ENCODE measurements at places on chromosomes 5 and 9.

DNA sequence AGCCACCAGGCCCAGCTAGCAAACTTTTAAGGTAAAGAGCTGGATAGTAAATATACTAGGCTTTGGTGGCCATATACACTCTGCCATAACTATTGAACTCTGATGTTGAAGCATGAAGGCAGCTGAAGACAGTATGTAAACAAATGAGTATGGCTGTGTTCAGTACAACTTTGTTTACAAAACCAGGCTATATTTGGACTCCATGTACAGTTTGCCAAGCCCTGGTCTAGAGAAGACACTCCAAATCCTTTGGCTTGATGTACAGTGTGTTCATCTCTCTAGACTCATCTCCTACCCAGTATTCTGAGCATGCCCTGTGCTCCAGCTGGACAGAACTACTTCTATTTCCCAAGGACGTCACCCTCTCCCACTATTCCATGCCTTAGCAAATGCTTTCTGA lies 54.3 kb upstream of the MEGF10 start:
- DNase-seq = no peak

GRCh38 chr5:149870232-149870631 lies 74.4 kb downstream of the PDE6A start:
- DNase-seq = no peak

DNA sequence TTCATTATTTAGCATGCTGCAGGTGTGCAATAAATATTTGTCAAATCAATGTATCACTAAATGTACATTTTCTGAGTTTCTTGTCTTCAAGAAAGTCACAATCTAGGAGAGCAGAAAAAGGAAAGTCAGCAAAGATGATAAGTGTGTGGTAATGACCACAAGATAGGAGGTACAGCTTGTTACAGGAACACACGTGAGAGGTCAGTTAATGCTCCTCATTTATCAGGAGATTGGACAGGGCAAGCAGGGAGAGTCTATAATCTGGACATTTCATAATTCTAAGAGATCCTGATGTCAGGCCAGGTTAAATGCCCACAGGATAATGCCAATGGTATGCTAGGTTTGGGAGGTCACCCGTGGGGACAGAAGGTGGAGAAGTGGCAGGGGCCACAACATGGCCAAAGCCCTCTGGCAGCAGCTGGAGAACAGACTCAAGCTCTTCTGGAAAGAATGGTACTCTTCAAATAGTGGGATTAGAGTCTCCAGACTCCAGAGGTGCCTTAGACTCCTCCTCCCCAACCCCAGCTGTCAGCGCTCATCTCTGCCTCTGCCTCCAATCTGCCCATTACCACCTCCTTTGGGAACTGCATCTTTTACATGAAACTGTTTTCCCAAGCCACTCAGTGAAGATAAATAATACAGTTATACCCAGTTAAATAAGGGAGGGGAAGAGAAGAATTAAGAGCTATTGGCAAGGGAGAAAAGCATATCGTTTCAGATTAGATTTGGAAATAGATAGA lies 114.3 kb downstream of the ASTN2 start:
- no peak for DNase-seq

- no peak for DNase-seq
Measured at GRCh38 chr9:89352874-89353649, 34.8 kb downstream of the SECISBP2 start.

GRCh38 chr9:83013867-83014605 lies 48.9 kb downstream of the RASEF start:
- no peak for DNase-seq

- DNase-seq = no peak
Measured at GRCh38 chr5:124438903-124439281, 307.5 kb downstream of the ZNF608 start.

- DNase-seq = no peak
Measured at GRCh38 chr9:94945197-94946144, 219.0 kb downstream of the AOPEP start.

DNA sequence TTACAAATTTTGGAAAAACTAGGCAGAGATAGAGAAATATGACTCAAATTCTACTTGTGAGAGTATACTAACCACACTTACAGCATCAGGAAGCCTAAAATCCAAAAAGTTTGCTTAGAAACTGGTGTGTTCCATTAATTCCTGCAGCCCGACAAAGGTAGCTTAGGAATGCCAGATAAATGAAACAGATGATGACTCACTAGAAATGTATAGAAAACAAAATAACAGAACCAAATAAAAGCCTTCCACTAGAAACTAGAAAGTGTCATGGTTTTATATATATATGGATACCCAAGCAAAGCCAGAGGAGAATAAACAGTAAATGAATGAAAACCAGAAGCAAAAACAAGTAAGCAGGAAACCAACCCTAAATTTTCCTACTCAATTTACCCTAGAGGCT lies 272.2 kb upstream of the PRDM9 start:
- no peak for DNase-seq

GRCh38 chr5:151846765-151847164 lies 75.0 kb downstream of the G3BP1 start:
- no peak for DNase-seq

DNA sequence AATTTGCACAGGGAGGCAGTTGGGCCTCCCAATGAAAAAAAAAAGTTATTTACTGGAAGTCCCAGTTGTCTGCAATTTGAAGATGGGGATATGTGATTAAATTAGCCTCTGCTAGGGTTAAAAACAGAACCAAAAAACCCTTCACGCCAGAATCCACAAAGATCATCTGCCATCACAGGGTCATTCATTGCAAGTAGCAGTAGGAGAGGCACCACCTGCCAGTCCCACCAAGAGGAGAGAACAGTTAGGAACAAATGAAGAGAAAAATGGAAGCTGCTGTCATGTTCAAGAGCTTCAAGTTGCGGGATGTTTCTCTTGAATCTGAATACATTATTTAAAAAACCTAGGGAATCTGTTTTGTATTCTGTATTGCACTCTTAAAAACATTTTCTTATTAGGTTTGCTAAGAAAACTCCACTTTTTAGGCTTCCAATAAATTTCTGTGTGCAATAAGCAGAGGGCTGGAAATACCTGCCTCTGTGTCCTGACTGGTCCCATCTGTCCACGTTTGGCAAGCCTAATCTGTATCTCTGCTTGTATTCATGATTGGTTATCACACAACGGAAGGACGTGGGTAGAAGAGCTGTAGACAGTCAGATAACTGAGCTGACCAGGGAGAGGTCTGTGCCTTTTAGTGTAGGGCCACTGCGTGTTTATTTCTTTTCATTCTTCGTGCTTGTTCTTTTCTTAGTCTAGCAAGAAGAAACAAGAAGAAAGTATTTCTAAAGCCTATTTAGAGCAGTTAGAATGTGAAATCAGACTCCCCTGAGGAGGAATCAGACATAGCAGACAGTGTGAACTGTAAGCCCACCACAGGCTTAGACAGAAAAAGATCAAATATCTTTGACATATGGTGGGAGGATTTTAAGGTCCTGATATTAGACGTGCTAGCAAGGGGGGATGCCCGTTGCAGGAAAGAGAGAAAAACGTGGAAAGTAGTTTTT lies 630.6 kb upstream of the SEMA6A start:
- DNase-seq = no peak

DNA sequence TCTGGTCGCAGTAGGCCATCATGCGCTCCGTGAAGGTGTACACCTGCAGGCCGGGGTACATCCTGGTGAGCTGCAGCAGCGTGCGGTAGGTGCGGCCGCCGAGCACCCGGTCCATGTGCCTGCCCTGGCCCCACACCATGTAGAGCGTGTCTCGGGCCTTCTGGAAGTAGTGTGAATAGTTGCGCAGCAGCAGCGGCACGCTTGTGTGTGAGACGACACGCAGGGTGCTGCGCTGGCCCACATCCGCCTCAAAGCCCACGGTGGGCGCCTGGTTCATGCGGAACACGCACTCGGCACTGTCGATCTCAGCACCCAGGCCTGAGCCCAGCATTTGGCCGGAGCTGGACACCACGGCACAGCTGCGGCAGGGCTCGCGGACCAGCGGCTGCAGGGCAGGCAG lies 4.5 kb downstream of the ST6GALNAC4 start:
- no peak for DNase-seq

GRCh38 chr5:53200306-53200705 lies 90.7 kb upstream of the MOCS2 start:
- DNase-seq = no peak

Data from activated CD8-positive, alpha-beta memory T cell treated with anti-CD3 and anti-CD28 coated beads, Interleukin-2, amount 50 U/mL, for 48 hours (primary cell).